Sciatic nerve (tissue), 2 donors: ENCODE measurements at places on chromosomes 2 and 18.

GRCh38 chr2:234763002-234763873, 188.6 kb upstream of the SH3BP4 start:
- DNase-seq = no peak

DNA sequence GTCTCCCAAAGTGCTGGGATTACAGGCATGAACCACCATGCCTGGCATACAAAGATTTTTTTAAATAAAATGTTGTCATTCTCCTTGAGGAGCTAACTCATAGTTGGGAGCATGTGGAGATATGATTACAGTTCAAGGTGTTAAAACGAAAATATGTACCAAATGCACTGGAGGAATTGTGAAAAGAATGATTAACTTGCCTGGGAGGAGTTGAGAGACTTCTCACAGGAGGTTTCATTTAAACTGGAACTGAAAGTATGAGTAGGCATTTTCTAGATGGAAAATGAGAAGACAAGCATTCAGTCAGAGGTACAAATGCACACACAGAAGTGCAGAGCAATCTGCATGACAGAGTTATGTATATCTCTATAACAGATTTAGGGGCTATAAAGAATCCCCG, 126.6 kb upstream of the PDE1A start:
- DNase-seq = no peak

GRCh38 chr2:141329964-141330363, 800.9 kb downstream of the LRP1B start:
- DNase-seq = no peak

- no peak for DNase-seq
These were observed 22.5 kb downstream of the GYPC start for GRCh38 chr2:126678269-126679065.

- no peak for DNase-seq
These were observed 4.5 kb upstream of the RBMS1 start for GRCh38 chr2:160498137-160498536.

- no peak for DNase-seq
These were observed 301.3 kb upstream of the KLHL14 start for GRCh38 chr18:33074125-33074524.

DNA sequence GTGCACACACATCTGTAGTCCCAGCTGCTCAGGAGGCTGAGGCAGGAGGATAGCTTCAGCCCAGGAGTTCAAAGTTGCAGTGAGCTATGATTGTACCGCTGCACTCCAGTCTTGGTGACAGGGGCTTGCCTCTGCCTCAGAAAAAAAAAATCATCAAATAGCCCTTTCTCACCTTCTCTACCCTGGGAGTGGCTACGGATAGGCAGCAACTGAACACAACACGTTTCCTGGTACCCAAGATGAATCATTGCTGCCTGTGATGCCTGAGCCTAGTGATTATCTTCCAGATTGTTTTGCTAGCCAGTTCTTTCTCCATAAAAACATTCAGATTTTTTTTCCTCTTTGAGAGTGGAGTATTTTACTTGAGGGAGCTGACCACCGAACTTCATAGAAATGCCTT, 13.5 kb downstream of the INPP4A start:
- no peak for DNase-seq

DNA sequence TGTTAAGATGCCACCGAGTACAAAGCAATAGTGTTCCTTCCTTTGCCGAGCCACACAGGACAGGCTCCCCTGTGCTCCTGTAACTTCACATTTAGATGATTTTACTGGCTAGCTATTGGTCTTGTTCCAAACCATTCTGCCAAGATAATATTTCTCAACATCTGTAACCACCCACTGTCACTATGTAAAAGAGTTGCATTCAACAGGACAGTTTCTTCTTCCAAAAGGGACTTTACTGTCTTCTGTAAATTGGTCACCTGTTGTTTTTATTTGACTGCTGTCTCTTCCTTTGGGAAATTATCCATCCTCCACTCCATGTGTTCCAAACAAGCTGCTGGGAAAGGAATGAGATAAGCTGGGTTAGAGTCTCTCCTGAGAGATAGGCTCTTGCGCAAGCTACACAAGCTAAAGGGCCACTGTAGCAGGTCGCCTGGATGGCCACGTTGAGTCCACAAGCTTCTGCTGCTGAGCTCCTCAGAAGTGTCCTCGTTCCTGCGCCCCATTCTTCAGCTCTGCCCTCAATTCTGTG, 14.4 kb upstream of the BZW1 start:
- DNase-seq = no peak

- DNase-seq = no peak
These were observed 248.9 kb upstream of the HNRNPA3 start for GRCh38 chr2:176963568-176964287.

GRCh38 chr2:118386641-118387302, 298.5 kb downstream of the INSIG2 start:
- DNase-seq = no peak
